ENCODE measurements at places on chromosomes 1 and 21.
A peak's percentile ranks its signal among the peaks of the same experiment; 100 is the strongest.

- peak; percentile 85 for DNase-seq
Measured at GRCh38 chr21:31987696-31988095, 114.9 kb downstream of the HUNK start.

DNA sequence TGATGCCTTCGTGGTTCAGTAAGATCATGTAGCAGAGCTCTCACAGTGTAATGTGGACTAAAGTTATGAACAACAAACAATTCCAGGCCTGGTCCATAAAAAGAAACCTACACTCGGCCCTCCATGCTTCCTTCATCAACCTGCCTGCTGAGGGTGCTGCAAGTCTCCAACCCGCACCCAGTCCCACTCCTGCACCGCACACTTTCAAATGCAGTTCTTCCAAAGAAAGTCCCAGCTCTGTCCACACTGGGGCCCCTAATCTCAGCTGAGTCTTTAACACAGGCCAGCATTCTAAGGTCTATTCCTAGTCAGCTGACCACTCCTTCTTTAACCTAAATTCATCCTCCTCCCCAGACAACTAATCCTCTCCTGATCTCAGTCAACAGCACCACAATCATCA is 71.5 kb upstream of the NR5A2 start:
- DNase-seq: no peak

GRCh38 chr1:231973830-231974229 is 347.2 kb downstream of the DISC1 start:
- DNase-seq: no peak

- no peak for DNase-seq
Measured at GRCh38 chr1:161044535-161044907, 1.3 kb downstream of the USF1 start.

DNA sequence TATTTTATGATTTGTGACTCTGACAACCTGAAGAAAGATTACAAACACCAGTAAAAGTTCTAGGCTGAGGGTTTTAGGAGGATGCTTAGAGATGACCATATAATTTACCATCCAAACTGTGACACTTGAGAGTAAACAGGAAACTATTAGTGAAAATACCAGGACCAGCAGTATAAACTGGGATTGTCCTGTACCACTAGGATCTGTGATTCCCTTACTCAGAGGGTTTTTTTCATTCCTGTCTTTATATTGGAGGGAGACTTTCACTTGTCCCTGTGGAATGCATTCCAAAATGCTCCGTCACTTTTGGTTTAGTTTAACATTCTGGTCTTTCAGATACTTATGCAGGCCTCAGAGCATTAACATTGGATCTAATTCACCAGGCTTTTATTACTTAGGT is 482.9 kb downstream of the PTBP2 start:
- no peak for DNase-seq

DNA sequence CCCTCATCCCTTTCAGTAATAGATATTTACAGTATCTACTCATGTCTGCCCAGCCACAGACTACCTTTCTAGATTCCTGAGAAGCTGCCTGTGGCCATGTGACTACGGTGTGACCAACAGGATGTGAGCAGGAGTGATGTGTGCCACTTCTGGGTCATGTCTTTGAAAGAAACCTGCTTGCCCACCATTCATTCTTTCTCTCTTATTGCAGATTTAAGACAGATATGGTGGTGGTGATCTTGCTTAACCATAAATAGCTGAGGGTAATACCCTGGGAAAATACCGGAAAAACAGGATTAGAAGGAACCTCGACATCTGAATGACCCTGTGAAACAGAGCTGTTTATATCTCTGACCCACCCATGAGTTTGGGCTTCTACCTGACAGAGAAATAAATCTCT is 41.6 kb upstream of the GUCA2A start:
- no peak for DNase-seq

GRCh38 chr1:43388613-43389012 is 987 bp downstream of the MED8 start:
- DNase-seq: no peak

GRCh38 chr1:220370041-220370700 is 97.9 kb upstream of the RAB3GAP2 start:
- DNase-seq: no peak

- no peak for DNase-seq
Measured at GRCh38 chr1:172955161-172955815, 95.5 kb downstream of the TNFSF18 start.

DNA sequence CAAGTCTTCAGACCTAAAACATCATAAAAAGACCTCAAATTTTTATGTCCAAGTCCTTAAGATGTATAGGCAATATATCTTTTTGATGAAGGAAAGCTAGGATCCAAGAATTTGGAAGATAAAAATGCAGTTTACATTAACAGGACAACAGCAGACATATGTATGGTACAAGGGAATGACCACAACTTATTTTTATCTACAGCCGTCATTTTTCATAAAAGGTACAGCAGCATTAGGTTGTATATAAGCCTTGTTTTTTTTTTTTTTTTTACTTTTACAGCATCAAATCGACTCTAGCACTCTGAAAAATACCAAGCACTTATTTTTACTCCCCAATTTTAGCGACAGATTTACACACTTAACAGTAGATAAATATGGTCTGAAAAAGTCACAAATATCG is 1.3 kb downstream of the SRSF10 start:
- DNase-seq: no peak

DNA sequence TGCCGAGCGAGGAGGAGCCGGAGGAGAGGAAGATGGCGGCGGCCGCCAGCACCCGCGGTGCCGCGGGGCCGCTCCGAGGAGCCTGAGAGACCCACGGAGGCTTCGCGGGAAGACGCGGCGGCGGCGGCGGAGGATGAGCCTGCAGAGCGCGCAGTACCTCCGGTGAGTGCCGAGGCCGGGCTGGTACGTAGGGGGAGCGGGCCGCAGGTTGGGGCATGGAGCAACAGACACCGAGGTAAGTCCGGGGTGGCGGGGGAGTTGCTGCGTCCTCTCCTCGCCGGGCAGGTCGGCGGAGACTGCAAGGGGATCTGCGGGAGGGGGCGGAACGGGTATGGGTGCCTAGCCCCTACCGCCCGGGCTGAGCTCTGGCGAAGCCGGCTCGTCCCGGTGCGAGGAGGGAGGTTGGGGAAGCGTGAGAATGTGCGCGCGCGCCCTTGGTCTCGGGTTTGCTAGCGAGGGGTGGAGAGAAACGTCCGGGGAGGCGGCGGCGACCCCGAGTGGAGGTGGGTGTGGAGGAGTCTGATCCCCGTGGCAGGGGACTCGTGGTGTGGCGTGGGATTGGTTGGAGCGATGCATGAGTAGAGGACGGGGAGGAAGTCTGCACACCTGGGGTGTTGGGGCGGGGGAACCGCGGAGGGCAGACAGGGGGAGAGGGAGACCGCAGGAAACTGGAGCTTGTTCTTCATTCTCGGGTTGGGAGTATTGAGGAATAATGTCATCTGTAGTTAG is at the start of gene SMG7:
Gene SMG7, plus strand, starts transcription at position 12 of the 729 bp plus-strand sequence. Its CDS starts 122 bp downstream, at position 134.
- peak; percentile 82 for DNase-seq

DNA sequence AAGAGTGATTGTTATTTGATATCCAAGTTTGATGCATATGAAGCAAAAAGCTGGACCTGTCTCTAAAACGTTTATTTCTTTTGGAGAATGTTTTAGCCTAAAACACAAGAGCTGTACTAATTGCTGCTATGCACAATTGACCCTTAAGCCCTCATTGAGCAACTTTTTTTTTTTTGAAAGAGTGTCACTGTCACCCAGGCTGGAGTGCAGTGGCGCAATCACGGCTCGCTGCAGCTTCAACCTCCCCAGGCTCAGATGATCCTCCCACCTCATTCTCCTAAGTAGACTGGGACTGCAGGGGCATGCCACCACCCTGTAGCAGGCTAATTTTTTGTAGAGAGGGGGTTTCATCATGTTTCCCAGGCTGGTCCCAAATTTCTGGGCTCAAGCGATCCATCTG is 129.1 kb downstream of the PIK3R3 start:
- DNase-seq: no peak

DNA sequence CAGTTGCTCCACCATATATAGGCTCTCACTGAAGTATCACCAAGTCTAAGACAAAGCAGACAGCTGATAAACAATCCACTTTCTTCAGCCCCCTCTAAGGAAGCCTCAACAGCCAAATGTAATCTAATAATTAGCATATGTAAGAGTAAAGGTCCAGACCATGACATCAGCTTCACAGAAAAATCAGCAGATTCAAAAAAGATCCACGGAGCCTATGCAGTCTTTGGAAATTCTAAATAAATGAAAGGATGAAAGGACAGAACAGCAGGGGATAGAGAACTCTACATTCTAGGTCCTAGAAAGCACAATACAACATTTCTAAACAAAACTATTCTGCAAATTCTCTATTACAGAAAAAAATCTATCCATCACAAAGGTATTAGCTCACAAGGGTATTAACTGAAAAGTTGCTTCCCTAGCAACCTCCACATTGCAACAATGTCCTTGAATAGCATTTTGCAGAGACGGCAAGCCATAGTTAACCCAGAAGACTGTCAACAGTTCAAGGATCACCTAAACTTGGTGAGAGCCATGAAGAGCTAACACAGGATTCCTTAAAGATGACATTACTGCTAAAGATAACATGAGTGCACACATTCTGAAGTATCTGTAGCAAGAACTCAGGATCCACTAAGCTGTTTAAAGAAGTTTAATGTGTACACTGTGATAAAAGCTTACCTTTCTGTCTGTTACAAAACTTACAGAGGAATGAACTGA is 74.3 kb downstream of the SIPA1L2 start:
- DNase-seq: no peak

GRCh38 chr1:163162381-163162914 is 40.3 kb downstream of the RGS5 start:
- no peak for DNase-seq

DNA sequence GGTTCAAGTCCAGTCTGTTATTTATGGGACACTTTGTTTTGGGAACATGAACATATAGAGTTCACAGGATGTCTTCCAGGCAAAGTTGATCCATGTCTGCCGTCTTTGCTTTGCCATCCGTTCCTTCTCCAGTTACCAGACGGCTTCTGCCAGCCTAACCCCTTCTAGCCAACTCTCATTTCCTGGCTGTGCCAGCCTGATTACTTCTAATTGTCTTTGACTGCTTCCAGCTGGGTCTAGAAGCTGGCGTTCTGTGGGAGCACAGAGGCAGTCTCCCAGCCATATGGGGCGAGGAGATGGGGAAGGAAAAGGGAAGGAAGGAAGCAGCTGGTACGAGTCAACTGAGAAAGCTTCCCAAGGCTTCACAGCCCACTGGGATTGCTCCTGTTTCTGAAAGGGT is 3.1 kb upstream of the HUNK start:
- no peak for DNase-seq

GRCh38 chr1:180260541-180260940 is 30.5 kb downstream of the LHX4 start:
- DNase-seq: no peak

DNA sequence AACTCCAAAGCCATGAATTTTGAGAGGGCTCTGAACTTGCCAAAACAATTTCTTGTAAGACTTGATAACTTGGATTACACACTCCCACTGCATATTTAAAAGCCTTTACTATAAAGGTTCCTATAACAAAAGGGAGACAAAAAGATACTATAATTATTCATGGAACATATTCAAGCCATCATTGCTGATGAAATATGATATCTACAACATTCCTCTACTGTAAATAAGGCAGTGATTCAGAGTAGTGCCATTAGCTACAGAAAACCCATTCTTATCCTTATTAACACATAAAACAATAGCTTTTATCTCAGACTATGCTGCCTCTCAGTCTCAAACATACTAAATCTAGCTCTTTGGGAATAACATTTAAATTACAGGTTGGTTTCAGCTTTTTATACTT is 675.5 kb upstream of the CXADR start:
- no peak for DNase-seq

DNA sequence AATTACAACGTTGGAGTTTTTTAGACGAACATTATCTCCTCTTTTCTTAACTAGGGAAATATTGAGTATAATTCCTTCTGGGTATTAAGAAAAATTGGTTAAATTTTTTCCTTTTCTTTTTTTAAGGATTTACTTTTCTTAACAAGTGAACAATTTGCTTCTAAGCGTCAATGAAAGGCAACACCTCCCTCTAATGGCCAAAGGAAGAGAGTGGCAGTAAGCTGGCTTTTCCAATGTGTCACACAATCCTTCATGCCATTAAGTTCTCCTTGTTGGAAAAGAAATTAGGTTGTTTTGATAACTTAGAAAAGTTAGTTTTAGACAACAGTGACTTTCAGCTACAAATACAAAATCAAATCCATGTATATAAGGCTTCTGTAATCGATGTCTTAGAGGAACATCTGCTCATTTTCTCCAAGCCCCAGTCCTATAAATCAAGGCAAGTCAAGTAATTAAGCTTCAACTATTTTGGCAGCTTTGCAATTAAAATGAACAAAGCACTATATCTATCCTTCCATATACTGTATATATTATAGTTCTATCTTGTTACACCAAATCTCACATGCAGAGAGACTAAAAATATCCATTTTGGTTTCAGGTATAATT is 62.8 kb downstream of the EDEM3 start:
- DNase-seq: no peak

GRCh38 chr1:28450561-28450960 is 55.3 kb upstream of the RCC1 start:
- DNase-seq: no peak

DNA sequence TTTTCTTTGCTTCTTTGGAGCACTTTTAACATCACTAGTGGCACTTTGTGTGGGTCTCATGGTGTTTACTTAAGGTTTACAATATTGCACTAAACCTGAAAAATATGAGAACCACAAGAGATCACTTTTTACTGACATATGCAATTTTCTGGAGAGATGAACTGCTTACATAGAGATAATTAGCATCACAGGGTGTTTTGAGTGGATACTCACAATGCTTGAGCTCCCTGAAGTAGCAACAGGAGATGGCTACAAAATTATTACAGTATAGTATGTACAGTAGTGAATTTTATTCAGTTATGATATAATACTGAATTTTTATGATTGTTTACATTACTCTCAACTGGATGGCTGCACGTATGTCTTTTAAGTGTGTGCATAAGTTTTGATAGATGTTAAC is 22.6 kb downstream of the RPRD2 start:
- DNase-seq: no peak

GRCh38 chr1:227788271-227789083 is 27.0 kb upstream of the PRSS38 start:
- peak; percentile 86 for DNase-seq

- DNase-seq: no peak
Measured at GRCh38 chr1:217274416-217274815, 356.5 kb downstream of the GPATCH2 start.

DNA sequence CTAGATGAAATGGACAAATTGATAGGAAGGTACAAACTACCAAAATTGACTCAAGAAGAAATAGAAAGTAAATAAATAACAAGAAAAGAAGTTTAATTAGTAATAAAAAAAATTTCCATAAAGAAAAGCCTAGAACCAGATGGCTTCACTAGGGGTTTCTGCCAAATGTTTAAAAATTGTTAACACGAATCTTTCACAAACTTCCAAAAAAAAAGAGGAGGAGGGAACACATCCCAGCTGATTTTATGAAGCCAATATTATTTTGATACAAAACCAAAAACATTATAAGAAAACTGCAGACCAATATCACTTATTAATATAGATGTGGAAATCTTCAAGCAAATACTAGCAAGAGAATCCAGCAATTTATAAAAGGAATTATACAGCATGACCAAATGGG is 89.5 kb downstream of the COLGALT2 start:
- no peak for DNase-seq

- DNase-seq: no peak
Measured at GRCh38 chr1:12177999-12178441, 11.2 kb downstream of the TNFRSF1B start.

GRCh38 chr1:230463760-230464159 is 37.6 kb upstream of the PGBD5 start:
- DNase-seq: no peak

- DNase-seq: no peak
Measured at GRCh38 chr1:187034501-187034900, 205.8 kb downstream of the PLA2G4A start.

Data from suprapubic skin (tissue), 4 donors.